A549 treated with GW870086 at 1 μM for 4 hours (cell line): ENCODE measurements at places on chromosomes 5 and 9. TPM values are rescaled to one million over a fixed set of nuclear protein-coding genes. Genes with fewer than 3 reads are reported as not detected.

Gene PRSS3
- 12.8 to 18.7 TPM (median 14.2 TPM) in 5 replicates for total RNA-seq

Gene MACROH2A1
- 168 to 211 TPM (median 200 TPM) in 5 replicates for total RNA-seq

Gene PCDHGB6
- total RNA-seq = 0.07 to 0.16 TPM (median 0.12 TPM) in 5 replicates

Gene GNA14
- total RNA-seq = not detected in 5 replicates

Gene ASTN2
- total RNA-seq = 4.3 to 4.8 TPM (median 4.5 TPM) in 5 replicates

Gene LCN1
- 0.18 TPM in 1 of 5 replicates, not detected in the others for total RNA-seq

Gene EQTN
- total RNA-seq = not detected in 5 replicates
